HL-60 (cell line): ENCODE measurements at places on chromosomes 11 and 22.

- DNase-seq: peak; percentile 81
These were observed 24.0 kb upstream of the SYT8 start for GRCh38 chr11:1810761-1811160.

- DNase-seq: peak; percentile 54
These were observed 1.9 kb downstream of the PATZ1 start for GRCh38 chr22:31344256-31344577.

DNA sequence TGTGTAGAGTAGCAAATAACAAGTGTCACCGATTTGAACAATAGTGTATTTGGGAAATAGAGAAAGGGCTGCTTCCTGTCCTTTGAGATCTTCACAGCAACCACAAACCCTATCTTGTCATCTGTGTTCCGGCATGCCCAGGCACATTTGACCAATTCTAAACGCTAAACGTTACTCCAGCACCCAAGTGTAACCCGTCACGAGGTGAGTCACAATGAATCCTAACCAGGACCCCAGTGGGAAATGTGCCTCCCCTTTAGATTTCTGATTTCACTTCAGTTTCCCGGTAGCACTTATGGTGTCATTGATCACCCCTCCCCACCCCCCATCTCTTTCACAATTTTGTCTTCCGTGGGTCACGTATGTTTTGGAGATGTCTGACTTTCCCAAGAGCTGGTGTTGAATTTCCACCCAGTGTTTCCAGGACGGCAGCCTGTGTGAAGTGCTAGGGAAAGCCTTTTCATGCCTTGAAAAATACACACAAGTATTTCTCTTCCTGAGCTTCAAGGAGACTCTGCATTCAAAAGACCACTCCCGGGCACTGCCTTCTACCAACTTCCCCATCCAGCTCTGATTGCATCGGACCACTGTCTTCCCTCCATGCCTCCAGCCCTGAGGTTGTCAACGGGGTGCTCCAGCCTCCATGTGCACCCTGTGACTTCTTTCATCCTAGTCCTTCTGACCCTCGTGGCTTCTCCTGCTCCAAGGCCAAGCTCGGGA is 10.5 kb upstream of the C11orf24 start:
- peak; percentile 71 for DNase-seq

DNA sequence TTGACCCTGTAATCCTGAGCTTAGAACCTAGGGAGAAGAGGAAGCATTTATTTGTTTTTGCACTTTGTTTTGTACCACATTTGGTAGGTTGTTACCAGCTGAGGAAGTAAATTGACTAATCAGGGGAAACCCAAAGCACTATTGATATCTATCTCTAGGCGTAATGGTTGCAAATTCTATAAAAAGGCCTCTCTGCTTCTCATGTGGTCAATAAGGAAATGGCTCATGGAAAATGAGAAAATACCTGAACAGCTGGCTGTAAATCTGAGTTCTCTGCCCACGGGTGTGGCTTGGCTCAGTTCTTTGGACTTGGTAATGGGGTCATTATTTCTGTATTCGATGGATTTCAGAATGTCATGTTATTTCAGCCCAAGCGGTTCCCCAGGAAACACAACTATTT is 42.4 kb downstream of the BARX2 start:
- DNase-seq: no peak

- no peak for DNase-seq
These were observed 93.5 kb downstream of the PDHX start for GRCh38 chr11:35009944-35010342.

DNA sequence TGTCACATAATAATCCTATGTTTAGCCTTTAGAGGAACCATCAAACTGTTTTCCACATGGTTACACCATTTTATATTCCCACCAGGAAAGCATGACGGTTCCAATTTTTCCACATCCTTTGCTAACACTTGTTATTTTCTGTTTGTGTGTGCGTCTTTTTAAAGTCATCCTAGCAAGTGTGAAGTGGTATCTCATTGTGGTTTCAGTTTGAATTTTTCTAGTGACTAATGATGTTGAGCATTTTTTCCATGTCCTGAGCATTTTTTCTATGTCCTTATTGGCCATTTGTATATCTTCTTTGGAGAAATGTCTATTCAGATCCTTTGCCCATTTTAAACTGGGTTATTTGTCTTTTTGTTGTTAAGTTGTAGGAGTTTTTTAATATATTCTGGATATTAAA is 53.7 kb upstream of the DEPDC7 start:
- DNase-seq: no peak

DNA sequence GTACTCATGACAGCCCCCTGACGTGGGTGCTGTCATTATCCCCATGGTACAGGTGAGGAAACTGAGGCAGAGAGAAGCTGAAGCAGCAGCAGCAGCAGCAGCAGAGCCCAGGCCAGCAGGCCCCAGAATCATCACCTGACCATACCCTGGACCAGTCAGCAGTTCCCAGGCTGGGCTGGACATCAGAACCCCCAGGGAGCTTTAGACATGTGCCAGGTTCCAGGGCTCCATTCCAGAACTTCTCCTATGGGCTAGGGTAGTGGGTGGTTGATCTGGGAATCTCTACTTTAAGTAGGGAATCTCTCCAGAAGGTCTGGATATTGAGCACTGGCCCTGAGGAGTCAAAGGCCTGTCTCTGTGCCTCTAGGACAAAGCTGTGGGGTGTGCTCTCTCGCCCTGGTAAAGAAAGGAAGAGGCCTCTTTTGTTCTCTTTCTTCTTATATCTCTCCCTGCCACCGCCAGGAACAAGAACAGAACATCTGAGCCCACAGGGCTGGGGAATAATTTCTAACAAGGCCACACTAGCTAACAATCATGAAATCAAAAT is 26.6 kb downstream of the MAFF start:
- no peak for DNase-seq

DNA sequence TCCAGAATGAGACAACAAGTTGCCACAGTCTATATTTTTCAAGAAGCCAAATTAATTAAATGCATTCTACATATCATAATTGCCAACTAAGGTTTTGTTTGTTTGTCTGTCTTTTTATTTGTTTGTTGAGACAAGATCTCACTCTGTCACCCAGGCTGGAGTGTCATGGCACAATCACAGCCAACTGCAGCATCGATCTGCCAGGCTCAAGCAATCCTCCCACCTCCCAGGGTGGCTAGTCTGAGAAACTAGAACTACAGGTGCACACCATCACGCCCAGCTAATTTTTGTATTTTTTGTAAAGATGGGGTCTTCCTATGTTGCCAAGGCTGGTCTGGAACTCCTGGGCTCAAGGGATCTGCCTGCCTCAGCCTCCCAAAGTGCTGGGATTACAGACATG is 140.0 kb downstream of the LRRC4C start:
- DNase-seq: no peak

DNA sequence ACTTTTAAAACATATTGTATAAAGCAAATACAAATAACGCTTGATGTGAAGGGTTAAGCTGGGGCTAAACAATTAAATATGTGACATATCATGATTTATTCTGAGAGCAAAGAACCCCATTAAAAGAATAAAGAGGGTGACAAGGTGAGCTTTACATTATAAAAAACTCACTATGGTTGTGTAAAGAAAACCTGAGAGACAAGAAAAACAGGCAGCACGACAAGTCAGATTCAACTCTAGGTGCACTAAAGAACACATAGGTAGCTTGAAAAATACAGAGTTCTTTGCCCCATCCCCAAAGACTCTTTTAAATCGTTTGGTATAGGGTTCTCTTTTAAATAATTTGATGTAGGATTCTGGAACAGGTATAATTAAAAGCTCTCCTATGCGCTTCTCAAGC is 63.5 kb downstream of the LUZP2 start:
- DNase-seq: no peak

GRCh38 chr11:62853279-62853965 is 14.0 kb upstream of the WDR74 start:
- DNase-seq: peak; percentile 47

GRCh38 chr22:17606496-17606895 is 22.1 kb downstream of the ATP6V1E1 start:
- no peak for DNase-seq

GRCh38 chr11:121574801-121575200 is 122.0 kb upstream of the SORL1-AS1 start:
- no peak for DNase-seq

- no peak for DNase-seq
These were observed 565.8 kb downstream of the BUD13 start for GRCh38 chr11:116207019-116207418.

DNA sequence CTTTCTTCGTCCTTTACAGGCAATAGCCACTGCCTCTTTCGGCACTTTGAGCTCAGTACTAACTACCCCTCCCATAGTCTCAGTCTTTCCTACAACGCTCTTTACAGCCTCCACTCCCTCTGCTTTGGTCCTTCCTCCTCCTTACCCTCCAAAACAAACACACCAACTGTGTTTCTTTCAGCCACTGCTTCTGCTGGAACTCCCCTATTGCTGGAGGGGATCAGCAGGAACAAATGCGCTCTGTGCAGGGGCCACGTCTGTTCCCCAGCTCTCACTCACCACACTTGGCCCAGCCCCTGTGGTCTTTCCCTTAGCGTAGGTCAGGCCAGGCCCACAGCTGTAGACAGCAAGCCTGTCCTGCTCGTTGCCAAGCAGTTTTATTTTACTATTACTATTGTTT is 42.3 kb downstream of the PC start:
- DNase-seq: no peak

DNA sequence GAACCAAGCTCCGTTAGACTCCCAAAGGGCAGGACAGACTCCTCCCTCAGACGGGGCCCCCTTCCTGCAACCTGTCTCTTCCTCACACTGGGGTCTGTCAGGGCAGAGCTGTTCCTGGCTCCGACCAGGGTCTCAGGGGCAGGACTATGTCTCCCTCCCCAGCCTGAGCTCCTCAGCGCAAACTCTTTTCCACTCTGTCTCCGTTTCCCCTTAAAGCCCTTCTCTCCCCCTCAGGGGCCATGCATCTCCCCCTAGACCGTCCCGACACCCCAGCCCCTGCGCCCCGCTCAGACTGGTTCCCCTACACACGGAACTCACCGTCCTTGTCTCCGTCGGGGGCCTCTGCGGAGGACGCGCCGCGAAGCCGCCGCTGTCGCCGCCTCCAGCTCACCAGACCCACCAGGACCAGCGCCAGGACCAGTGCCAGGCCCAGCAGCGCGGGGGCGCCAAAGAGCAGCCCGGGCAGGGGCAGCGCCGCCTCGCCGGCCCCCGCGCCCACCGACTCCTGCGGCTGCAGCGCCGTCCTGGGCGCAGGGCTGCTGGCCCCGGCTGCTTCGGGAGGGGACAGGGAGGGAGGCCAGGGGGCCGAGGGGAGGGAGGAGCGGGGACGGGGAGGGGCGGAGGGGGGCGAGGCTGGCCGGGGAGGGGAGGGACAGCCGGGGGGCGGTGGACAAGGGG is 684 bp downstream of the TNFRSF13C start:
- peak; percentile 51 for DNase-seq

DNA sequence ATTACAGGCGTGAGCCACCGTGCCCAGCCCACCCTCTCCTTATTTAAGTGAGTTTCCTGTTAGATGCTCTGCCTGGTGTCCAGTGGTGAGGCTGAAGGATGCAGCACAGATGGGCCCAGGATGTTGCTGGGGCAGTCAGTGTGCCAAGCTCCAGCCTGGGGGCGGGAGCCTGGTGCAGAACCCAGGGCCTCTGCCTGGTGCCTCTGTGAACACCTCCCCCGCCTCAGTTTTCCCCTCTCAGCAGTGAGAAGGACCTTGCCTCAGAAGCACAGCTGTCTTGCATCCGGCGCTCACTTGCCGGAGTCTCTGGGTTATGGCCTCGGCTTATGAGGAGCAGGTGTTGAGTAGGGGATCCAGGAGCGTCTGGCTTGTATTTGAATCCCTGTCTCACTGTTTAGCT is 116.2 kb downstream of the KIAA1671 start:
- no peak for DNase-seq

GRCh38 chr11:113173126-113173525 is 141.3 kb upstream of the TTC12 start:
- no peak for DNase-seq

- no peak for DNase-seq
These were observed 107.1 kb upstream of the RASSF10 start for GRCh38 chr11:12901874-12902481.

GRCh38 chr22:21642584-21643448 is 714 bp downstream of the SDF2L1 start:
- peak; percentile 70 for DNase-seq

- peak; percentile 36 for DNase-seq
These were observed 764 bp upstream of the PACSIN3 start for GRCh38 chr11:47186700-47187695.

DNA sequence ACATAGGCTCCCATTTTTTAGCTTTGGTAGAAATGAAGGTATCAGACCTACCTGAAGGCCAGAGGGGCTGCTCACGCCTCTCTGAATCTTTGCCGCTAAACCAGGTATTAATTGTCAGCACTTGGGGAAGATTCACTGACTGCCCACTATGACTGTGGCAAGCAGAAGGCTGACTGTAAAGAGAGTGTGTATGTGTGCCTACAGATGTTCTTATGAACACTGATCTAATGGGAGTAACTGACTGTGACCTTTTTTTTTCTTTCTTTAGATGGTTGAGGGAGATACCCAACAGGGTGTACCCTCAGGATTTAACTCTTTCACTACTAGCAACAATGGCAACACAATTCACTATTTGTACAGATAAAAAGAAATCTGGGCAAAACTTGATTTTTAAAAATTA is at the start of gene RAG2:
Gene RAG2, minus strand, starts transcription at position 186 of the 400 bp plus-strand sequence. CDS start 4,068 bp downstream, outside the sequence.
- DNase-seq: no peak

DNA sequence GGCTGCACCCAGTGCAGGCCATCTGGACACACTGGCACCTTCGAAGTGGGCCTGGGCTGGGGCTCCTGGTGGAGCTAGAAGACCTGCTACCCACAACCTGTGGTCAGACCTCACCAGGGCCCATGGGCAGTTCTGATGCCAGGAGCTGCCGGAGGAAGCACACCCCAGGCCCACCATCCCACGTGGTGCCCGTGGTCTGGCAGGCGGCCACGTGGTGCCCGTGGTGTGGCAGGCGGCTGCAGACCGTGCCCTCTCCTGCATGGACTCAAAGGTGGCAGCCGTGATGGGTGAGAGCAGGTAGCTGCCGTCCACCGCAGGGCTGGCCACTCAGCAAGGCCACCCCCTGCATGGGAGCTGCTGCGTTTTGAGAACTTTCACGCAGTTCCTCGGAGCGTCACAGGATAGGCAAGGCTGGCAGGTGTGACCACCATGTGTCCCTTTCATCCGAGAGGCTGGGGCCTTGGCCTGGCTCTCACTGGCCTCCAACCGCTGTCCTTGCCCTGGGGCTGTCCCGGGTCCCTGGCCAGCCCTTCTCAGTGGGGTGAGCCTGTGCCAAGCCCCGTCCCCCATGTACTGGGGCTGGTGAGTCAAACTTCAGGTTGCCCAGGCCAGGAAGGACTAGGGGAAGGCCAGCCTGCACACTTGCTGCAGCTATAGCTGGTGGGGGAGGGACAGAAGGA is 3.9 kb upstream of the IL17REL start:
- no peak for DNase-seq

DNA sequence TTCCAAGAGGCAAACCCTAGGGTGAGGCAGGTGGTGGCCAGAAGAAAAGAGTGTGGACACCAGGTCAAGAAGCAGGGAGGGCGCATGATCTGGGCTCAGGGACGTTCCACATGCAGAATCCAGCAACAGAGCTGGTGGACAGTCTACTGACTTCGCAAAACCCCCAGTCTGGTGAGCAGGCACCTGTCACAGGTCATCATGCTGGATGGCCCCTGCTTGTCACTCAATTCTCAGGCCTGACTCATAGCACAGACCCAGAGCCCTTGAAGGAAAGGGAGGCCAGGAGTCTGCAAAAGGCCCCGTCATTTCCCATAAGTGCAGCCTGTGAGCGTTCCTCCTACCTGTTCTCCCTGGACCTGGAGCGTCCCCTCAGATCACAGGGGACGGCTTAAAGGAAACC is 18.2 kb downstream of the APOL4 start:
- no peak for DNase-seq
